Fibroblast of lung (primary cell): ENCODE measurements at places on chromosomes 11 and 22. TPM values are rescaled to one million over a fixed set of nuclear protein-coding genes. Genes with fewer than 3 reads are reported as not detected.

The MRGPRX4 gene
- not detected in 2 replicates for total RNA-seq

DNA sequence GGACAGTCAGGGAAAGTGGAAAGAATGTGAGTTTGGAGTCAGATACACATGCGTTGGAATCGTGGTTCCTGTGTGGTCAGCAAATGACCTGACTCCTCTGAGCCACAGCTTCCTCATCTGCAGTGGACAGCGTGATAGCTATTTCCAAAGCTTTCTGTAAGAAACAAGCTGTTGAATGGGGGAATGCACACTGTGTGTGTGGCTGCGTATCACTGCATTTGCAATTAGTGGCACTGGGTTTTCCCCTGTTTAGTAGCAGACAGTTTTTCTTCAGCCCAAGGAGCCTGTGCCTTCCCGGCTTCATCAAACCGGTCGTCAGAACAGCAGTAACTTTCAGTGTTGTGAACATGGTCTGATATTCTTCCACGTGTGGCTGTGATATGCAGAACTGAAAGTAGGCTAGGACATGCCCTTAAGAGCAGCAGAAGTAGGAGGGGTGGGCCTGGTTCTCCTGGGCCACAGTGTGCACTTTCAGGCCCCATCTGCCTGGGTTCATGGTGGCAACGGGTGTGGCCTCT, 121.5 kb downstream of the RRAS2 start:
- DNase-seq, result no peak

The PRMT3 gene
- 12.8 and 13.0 TPM in 2 replicates for total RNA-seq

The KCNK4 gene
- total RNA-seq, result under 0.01 TPM in 1 of 2 replicates, not detected in the other

The NXPE2 gene
- under 0.01 TPM in 1 of 2 replicates, not detected in the other for total RNA-seq

- no peak for DNase-seq
Observed at GRCh38 chr11:118763041-118763440, 27.9 kb downstream of the DDX6 start.

The TP53AIP1 gene
- not detected in 2 replicates for total RNA-seq

GRCh38 chr11:57349491-57350274, 11.5 kb downstream of the P2RX3 start:
- DNase-seq, result peak; percentile 21

The DDTL gene
- 2.1 and 4.1 TPM in 2 replicates for total RNA-seq

The MMP11 gene
- total RNA-seq, result 8.8 and 11.3 TPM in 2 replicates

The APOL3 gene
- total RNA-seq, result 32.4 and 42.3 TPM in 2 replicates

The TLCD5 gene
- total RNA-seq, result 9.8 and 13.2 TPM in 2 replicates

GRCh38 chr11:61754534-61755482, 2.4 kb downstream of the MYRF start:
- peak; percentile 15 for DNase-seq

DNA sequence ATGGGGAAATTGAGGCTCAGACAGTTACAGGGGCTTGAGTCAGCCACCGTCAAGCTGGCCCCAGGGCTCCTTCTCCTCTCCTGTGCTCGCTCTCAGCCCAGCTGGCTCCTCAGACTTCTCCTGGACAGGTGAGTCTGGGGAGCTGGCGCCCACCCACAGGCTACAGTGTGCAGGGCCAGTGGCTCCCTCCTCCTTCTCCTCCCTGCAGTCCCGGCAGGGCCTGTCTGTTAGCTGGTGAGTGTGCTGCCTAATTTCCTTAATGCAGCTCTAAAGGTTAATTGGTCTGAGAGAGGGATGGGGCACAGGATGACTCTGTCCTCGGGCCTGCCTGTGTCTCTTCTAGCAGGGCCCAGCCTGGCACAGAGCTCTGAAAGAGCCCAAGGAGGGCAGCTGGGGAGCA, 31.7 kb downstream of the LMO1 start:
- DNase-seq, result no peak

DNA sequence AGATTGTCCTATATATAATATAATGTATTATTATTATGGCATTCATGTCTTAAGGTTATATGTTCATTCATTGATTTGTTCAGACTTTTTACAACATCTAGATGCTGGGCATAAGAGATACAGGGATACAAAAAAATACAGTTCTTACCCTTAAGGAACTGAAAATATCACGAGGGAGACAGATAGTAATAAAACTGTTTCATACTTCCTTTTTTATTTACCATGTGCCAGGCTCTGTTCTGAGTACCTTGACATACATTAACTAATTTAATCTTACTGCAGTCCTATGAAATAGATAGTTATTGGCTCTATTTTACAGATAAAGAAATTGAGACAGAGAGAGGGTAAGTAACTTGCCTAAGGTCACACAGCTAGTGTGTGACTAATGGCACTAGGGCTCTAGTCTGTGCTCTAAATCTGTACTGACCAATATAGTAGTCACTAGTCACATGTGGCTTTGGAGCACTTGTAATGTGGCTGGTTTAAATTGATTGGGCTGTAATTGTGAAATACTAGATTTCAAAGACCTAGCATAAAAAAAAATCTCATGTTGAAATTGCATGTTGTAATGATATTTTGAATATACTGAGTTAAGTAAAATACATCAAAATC, 21.3 kb downstream of the TRIM44 start:
- DNase-seq, result peak; percentile 53

The PATE2 gene
- 0.17 TPM in 1 of 2 replicates, not detected in the other for total RNA-seq

GRCh38 chr22:45564349-45565030, 61.8 kb downstream of the FBLN1 start:
- no peak for DNase-seq

- DNase-seq, result peak; percentile 77
Observed at GRCh38 chr11:132028380-132029240, 658.2 kb downstream of the NTM start.

The HORMAD2 gene
- not detected in 2 replicates for total RNA-seq

The CD248 gene
- 52.6 and 95.6 TPM in 2 replicates for total RNA-seq

- no peak for DNase-seq
Observed at GRCh38 chr11:119610836-119611426, 118.1 kb downstream of the NECTIN1 start.

DNA sequence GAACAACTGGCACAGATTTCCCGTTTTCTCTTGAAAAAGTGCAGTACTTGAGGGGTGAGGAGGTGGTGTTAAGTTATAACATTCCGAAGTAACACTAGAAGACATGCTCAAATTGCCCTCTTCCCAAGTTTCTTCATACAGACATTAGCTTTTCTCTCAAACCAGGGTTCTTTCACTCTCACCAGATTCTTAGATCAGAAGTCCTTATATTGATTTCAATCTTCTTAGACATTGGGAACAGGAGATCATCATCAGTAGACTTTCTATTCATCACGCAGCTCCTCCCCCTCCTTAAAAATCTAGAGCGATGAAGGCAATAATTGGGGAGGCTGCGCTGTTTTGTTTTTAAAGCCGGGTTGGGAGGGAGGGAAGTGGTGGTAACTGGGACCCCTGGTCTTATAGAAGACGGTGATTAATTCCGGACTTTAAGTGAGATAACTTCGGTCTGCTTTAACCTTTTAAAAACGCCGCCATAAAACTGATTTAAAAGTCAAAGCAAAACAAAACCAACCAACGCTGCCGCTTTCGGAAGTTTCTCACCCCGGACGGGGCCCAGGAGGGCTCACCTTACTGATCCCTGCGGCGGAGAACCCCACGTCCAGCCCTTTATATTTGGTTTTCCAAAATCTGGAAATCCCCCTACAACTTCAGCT, 665 bp downstream of the USP28 start:
- peak; percentile 8 for DNase-seq

DNA sequence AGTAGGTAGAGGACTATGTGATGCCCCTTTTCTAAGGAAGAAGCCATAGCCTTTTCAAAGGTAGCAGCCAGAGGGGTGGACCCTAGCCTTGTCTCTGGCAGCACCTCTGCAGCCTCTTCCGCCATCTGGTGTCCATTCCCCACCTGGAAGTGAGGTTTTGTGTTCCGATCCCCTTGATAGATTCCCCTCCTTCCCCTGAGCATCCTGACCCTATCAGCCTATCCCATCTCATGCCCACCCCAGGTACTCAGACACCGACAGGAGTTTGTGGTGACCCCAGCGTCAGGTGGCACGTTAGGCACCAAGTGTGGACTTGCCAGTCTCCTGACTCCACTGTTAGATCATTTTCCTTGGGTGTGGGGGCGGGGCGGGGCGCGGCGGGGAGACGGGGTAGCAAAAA, 398 bp upstream of the FAM89B start:
- DNase-seq, result no peak

GRCh38 chr11:113444502-113445123, 30.6 kb downstream of the DRD2 start:
- no peak for DNase-seq

DNA sequence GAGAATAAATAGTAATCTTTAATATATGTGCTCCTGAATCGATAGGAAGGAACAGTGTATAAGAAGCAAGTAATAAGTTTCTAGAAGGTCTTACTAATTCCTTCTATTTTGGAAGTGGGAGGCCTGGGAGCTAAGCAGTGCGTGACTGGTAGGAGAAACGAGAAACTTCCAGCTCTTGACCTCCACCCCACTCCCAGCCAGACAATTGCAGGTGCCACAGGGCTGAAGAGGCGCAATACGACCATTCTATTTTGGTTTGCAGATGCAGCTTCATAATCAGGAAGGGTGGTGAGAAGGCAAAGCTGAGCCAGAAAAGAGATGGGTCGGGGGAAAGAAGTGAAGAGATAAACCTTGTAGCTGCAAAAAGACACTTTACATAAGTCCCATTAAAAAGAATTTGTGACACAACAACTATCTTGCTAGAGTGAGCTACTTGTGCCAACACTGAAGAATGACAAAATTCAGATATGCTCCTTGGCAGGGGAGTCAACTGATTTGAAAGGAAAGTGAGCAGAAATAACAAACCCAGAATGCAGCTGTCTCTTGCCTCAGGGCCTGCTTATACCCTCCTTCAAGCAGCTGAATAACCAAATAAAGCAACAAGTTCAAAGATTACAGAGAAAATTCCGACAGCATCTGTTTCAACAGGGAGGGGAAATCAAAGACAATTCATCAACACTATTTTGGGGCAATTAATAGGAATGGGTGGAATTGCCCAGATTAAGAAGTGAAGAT, 35.1 kb downstream of the GRIA4 start:
- DNase-seq, result no peak

DNA sequence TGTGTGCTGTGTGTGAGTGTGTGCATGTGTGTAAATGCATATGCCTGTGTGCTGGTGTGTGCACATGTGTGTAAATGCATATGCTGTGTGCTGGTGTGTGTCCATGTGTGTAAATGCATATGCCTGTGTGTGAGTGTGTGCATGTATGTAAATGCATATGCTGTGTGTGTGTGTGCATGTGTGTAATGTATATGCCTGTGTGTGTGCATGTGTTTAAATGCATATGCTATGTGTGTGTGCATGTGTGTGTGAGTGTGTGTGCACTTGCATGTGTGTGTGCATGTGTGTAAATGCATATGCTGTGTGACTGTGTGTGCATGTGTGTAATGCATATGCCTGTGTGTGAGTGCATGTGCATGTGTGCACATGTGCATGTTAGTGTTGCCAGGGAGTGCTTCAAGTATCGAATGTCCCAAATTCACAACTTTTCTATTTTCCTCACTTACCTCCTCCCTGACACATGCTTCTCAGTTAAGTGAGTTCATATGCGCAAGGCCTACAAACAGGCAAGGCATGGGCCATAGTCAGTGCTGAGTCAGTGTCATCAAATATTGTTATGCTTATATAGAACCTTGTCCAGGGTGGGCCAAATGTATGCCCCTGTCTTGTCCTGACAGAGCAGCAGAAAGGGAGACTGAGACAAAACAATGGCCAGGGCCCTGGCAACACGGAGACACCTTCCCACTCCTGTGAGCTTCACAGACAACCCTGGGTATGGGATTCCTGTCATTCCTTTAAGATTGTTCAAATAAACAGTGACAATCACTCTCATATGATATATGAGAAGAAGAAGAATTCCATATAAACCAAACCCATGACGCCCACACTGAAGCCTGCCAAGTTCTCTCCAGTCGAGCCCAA, 38.6 kb downstream of the GGTLC2 start:
- DNase-seq, result peak; percentile 24

The TMPRSS5 gene
- total RNA-seq, result under 0.01 and 0.17 TPM in 2 replicates

DNA sequence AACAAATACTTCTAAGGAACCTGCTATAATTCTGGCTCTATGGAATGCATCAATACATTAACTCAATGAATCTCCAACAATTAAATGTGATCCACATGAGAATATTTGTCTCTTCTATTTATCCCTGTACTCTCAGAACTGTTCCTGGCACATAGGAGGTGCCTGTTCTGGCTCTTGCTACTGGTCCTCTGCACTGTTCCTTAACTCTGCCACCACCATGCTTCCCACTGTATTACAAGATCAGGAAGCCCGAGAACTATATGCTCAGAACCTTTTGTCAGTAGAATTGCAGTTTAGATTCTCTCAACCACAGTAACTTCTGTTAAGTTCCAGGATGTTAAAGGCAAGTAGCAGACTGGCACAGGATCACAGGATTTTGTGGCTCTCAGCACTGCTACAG, 376.3 kb upstream of the CCDC90B start:
- no peak for DNase-seq

The FOXRED2 gene
- 3.3 and 8.7 TPM in 2 replicates for total RNA-seq

The INS gene
- total RNA-seq, result not detected in 2 replicates

The HIPK3 gene
- total RNA-seq, result 89.8 and 119 TPM in 2 replicates

- DNase-seq, result no peak
Observed at GRCh38 chr11:116328391-116328790, 444.4 kb downstream of the BUD13 start.

DNA sequence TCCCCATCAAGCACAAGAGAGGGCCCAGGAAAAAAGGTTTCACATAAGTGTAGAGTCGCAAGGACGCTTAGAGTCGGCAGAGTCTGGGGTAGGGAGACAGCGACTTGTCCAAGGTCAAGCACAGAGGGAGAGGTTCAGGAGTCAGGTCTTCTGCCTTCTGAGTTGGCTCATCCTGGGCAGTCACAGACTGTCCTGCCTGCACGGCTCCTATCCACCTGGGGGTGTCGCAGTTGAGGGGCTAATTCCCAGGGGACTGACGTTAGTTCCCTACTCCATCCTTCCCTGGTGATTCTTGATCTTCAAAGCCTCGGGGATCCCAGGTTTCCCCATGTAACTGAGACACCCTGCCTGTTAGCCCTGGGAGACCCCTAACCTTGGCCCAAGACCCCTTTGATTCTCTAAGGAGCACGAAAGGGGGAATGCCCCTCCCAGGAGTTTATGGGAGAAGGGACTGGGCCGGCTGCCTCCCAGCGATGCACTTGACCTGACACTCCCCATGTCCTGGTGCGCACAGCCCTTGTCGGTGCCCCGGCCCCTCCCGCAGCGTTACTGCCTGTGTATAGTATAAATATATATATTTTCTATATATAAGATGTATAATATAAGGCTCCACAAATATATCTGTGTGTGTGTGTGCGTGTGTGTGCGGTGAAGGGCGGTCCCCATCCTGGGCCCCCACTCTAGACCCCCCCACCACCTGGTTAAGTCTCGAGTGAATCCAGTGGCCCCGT, 14.7 kb upstream of the TAB1 start:
- no peak for DNase-seq
